IPS DF 19.7 (cell line): ENCODE measurements at places on chromosomes 6 and 20.
A peak's percentile ranks its signal among the peaks of the same experiment; 100 is the strongest.

GRCh38 chr20:41594514-41595322 lies 23.5 kb downstream of the CHD6 start:
- DNase-seq = no peak

DNA sequence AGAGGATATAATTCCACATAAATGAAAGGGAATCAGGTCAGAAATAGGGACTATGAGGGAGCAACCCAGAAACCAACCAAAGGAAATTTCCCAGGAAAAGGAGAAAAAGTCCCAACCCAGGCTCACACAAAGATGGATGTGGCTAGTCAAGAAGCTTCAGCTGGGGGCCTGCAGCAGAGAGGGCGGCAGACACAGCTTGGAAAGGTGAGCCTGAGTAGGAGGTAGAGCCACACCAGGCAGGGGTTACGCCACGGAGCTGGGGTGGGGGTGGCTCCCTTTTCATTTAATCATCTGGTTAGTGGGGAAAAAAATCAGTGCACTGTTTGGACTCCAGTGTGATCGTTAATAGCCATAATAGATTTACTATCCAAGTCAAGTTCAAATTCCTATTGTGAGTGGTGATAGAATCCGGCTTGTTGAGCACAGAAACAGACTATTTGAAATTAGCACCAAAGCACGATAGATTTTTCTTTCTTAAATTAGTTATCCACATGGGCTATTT lies 220.6 kb downstream of the TPBG start:
- no peak for DNase-seq

- DNase-seq = no peak
These were observed 107.8 kb downstream of the SMLR1 start for GRCh38 chr6:130934848-130935585.

- no peak for DNase-seq
These were observed 31.6 kb upstream of the SLC32A1 start for GRCh38 chr20:38692436-38693411.

GRCh38 chr6:29624520-29624961 lies 8.4 kb downstream of the GABBR1 start:
- peak; percentile 67 for DNase-seq
